ENCODE measurements at places on chromosomes 3 and 15.
A peak's percentile ranks its signal among the peaks of the same experiment; 100 is the strongest.

GRCh38 chr3:178546079-178546478, 9.8 kb downstream of the KCNMB2 start:
- DNase-seq, result no peak

GRCh38 chr3:10389995-10390394, 69.1 kb upstream of the SEC13 start:
- DNase-seq, result no peak

GRCh38 chr3:18717598-18717997, 292.5 kb upstream of the SATB1 start:
- DNase-seq, result no peak

DNA sequence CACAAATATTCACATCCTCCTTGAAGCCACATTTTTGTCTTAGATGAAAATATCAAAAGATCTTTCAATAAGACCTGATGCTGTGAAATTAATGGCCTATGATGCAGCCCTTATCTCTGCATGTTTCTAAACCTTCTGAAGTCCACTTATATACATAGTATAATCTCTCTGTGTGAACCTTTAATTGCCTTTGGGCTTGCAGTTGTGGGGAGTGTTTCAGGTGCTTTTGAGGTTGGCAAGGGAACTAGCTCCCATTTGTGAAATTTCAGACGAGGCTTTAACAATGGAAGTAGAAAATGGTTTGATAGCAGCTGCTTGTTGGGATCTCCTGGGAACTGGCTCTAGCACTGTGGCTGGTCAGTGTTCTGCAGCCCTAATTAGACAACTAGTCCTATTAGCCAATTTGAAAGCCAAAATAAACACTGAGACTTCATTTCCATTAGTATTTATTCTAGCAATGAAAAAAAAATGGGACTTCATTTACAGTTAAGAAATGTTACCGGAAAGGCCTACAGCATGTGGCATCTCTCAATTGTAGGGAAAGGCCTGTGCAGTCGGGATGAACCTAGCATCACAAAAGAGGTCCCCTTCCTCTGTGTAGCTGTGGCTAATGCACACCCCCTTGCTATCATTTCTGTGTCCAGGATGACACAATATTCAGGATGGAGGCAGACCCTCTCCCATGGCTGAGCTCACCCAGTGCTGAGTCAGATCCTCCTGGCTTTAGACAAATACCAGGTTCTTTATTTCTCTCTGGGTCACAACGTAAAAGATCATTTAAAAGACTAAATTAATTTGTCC, 140.7 kb upstream of the TRIM42 start:
- DNase-seq, result no peak

DNA sequence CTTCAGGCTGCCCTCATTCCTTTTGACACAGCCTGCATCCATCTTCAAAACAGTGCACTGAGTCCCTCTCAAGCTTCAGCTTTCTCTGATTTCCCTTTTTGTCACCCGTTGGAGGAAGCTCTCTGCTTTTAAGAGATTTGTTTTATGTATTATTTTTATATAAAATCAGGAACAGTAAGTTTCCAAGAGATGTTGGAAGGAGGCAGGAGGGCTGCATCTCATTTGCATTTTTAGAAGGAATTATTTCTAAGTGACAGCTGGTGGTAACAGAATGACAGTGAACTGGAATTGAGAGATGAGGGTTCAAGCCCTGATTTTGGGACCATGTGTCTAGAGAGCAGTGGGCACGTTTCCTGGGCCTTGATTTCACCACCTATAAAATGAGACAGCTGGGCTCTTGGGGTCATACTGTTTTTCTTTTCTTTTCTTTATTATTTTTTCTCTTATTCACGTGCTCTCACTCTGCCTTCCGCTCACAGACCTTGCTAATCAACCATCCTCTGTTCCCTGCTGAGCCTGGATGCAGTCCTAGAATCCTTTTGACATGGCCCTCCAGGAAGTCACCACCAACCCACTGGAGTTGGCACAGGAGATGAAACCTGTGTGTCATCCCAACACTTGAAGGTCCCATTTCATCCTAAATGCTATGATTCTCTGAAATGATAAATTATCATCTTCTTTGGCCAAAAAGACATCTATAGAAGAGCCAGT, 148.6 kb downstream of the CACNA2D3 start:
- no peak for DNase-seq

GRCh38 chr3:39205919-39206516, 13.6 kb upstream of the XIRP1 start:
- no peak for DNase-seq

DNA sequence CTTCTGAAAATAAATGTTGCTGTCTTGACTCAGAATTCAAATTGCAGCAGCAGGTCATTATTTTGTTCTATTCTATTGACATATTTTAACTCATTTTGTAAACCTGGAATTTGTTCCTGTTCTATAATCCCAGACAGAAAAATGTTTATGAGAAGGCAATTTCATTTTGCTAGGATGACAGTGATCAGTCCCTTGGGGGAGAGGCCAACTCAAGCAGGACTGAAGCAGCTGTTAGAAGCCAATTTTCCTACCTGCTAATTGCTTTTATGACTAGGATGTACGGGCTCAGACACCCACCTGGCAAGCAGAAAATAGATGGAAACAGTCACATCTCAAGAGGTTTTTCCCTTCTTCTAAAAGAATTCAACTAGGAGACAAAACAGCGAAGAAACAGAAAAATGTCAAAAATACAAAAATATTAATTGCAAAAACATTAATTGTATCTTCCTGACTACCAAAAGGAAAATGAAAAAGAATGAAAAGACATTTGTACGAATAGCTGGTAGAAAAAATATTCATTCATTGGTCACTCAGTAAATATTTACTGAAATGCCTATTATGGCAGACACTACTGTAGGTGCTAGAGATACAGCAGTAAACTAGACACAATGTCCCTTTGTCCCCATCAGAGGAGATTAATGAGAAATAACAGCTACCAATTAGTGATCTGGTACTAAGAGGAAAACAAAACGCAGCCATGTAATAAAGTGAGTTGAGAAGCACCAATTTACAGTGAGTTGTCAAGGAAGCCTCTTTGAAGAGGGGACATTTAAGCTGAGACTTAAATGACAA, 73.5 kb downstream of the PEAK1 start:
- DNase-seq, result peak; percentile 6

- no peak for DNase-seq
Observed at GRCh38 chr3:99891610-99892285, 74.1 kb downstream of the CMSS1 start.

- no peak for DNase-seq
Observed at GRCh38 chr3:53328746-53329145, 18.6 kb downstream of the DCP1A start.

- DNase-seq, result no peak
Observed at GRCh38 chr15:81859737-81860516, 185.9 kb downstream of the MEX3B start.

GRCh38 chr3:101224739-101225138, 95.6 kb downstream of the IMPG2 start:
- no peak for DNase-seq

DNA sequence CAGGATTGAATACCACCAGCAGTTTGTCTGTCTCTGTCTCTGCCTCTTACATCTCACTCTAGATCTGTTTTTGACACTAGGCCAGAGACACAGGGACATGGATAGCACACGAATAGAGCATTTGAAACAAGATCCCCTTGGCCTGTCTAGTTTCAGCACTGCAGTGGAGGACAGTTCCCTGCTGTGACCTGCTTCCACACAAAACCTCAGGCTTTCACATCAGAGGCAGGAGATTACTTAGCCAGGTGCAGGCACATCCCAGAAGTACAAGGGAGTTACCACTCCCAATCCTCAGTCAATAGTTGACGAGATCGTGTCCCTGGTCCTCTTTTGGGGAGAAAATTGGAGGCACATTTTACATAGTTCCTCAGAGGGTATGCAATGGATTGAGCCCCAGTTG, 34.0 kb upstream of the CCK start:
- peak; percentile 10 for DNase-seq

DNA sequence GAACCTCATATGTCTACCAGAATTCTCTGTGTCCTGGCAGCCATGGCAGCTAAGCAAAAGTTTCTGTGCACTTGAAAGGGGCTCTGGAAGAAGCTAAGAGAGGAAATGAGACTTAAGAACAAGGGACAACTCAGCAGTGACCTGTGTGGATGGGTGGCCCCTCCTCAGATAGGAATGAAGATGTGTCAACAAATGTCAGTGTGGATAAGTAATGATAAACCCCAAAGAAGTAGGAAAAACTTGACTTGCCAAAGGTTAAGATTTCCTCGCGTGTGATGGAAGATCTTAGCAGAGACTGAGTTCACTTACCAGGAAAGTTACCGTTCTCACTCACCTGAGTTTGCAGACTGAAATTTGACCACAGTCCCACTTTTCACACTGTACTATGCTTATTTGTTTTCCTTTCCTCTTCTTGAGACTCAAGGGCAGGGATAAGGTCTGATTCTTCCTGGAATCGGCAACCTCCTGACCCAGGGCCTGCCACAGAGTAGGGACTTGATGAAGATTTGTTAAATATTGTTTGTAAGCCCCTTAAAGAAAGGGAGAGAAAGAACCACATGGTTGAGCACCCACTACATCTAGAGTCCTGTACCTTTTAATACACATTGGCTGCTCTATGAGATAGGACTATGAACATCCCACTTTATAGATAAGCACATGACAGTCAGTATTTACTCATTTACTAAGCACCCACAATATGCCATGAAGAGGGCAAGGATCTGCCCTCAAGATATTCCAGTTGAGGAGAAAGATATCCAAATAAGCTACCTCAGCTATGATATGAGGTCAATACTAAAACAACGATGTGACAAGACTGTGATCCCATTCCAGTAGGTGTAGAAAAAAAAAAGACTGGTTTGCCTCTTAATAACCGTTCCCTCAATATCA, 7.3 kb upstream of the HRH1 start:
- DNase-seq, result no peak

DNA sequence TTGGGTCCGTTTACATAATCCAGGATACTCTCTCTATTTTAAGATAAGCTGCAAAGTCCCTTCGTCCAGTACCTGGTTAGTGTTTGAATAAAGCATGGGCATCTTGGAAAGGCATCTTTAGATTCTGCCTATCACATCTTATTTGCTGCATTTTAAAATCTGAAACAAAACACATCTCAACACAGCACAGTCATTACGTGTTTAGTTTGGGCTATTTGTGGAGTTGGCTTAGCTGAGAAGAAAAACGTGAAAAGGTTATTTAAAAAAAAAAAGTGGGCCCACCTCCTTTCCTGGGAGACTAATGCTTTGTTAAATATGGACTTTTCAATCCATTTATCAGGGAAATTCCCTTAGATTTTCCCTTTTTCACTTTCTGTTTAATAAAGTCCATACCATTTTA, 174.5 kb upstream of the WNT5A start:
- DNase-seq, result no peak

DNA sequence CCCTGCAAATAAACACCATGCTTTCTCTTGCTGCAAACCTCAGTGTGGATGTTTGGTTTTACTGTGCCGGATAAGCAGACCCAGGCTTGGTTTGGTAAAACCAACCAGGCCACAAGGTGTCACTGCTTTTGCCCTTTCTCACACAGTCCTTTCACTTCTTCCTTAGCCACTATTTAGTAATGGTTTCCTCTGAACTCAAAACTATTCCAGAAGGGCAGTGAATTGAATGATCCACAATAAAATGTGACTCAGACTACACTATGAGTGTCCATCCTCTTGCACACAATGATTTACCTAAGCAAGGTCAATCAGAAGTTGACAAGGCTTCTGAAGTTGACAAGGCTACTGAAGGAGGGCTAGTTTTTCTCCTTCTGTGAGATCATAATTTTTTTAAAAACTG, 552.4 kb upstream of the CCDC54 start:
- peak; percentile 3 for DNase-seq

DNA sequence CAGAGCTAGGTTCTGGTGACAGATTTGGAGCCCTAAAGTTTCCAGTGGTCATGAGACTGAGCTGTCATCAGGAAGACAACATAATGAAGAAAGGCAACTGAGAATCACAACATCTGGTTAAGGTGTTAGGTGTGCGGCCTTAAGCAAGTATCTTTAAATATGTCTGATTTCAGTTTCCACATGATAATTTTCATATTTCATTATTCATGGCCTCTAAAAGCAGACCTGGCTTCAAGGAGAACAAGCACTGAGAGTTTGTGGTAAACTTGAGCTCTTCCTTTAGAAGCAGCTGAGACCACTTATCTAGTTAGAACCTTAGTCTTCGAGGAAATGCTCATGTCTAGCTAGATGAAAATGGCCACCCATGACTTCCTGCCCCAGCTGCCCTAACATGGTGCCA, 25.7 kb upstream of the MYLK start:
- DNase-seq, result no peak

- no peak for DNase-seq
Observed at GRCh38 chr3:3134750-3135448, 8.2 kb downstream of the TRNT1 start.

- no peak for DNase-seq
Observed at GRCh38 chr3:159859424-159859823, 129.2 kb upstream of the IL12A start.

GRCh38 chr15:45126535-45127158, 3.0 kb downstream of the DUOXA1 start:
- peak; percentile 25 for DNase-seq

- no peak for DNase-seq
Observed at GRCh38 chr3:158953131-158953530, 151.3 kb downstream of the MFSD1 start.
